ENCODE measurements at places on chromosomes 4 and X.

GRCh38 chr4:169410839-169411770, 140.3 kb upstream of the SH3RF1 start:
- DNase-seq = peak; percentile 27

- DNase-seq = peak; percentile 55
Measured at GRCh38 chr4:11904117-11904535, 475.4 kb upstream of the HS3ST1 start.

- no peak for DNase-seq
Measured at GRCh38 chr4:114019969-114020358, 40.5 kb upstream of the ARSJ start.

DNA sequence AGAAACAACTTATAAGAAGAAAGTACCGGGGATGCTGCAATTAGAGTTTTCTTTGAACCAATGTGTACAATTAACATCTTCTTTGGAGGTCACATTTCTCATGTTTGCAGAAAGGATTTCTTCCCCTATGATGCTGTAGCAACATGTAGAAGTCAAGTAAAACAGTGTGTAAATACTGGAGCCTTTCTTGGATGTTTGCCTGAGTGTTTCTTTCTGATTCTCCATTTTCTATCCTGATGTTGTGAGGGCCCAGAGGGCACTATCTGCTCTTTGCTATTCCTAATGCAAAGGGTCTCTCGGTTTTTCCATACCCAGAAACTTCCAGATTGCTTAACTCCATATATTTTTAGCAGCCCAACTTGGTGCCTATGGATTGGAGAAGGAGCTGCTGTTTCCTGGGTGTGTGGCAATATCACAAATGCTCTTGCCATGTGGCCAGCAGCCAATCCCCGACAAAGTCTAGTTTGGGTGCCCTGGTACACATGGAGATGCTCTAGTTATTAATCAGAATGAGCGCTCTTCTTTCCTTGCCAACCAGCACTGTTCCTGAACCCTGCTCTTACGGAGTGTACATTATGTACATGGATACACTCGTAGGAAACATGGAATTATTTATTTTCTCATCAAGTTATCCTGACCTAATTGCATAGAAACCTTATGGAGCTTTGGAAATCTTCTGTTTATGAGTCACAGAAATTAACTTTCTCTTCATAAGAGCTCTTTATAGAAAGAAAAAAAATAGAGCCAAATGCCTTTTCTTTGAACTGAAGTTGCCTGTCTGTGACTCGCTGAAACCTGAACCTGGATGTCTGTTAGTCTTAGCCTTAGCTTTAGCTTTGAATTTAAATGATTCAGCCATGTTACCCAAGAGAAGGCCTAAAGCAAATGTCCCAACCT, 67.0 kb upstream of the GPC4 start:
- DNase-seq = no peak

- no peak for DNase-seq
Measured at GRCh38 chrX:71910986-71911730, 513 bp downstream of the NHSL2 start.

DNA sequence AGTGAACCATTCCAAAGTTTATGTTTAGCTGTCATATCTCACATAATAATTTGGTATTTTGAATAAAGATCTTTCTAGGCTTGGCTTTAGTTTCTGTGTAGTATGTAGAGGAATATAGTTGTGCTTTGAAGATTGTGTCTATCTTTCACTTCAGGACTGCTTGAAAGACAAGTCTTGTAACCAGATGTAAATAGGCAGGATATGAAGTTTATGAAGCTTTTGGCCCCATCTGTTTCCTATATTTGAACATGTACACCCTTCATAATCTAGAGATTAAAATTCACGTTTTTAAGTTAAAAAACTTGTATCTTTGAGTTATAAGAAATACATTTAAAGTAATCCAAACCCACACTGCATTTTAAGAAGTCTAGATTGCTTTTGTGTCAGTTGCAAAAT, 11.7 kb upstream of the FREM3 start:
- no peak for DNase-seq

- no peak for DNase-seq
Measured at GRCh38 chr4:84089652-84090437, 409.2 kb downstream of the NKX6-1 start.

- no peak for DNase-seq
Measured at GRCh38 chr4:109094056-109094455, 208.4 kb downstream of the COL25A1 start.

DNA sequence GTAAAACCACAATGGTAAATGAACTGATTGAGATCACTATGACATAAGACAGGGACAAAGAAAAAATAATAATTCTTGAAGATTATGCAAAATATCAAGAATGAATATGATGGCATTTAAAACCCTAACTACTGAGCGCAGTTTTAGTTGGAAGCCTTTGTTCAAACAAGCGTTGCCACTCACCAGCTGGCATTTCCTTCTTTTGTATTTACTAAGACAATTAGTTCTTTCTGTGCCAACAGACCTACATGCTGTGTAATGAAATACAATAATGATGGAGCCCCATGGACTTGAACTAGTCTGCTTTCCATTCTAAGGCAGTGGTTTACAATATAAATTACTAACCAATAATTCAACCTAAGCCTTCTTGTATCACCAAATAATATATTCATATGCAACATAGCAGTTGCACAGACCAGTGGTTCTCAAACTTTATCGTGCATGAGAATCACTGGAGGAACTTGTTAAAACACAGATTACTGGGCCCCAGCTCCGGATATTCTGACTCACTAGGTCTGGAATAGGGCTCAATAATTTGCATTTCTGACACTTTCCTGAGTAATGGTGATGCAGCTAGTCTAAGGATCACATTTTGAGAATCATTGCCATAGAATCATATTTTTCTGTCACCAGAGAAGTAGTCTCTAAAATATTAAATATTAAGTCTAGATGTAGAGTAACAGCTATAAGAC, 196.4 kb upstream of the MAGEB18 start:
- DNase-seq = no peak

DNA sequence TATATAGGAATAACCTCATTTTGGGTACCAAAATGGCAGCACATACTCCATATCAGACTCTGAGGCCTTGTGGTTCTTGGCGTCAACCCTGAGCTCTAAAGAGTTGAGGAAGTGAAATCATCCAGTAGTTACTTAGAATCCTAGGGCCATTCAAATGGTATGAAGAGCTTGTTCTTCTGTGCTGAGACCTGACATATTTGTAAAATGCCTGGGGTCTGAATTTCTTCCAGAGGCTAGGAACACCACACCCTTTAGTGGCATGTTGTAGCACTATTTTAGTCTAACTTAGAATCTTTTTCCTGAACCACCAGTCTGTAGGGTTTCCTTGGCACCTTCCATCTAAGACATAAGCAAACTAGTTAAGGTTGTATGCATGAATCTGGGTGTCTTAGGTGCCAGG, 18.1 kb upstream of the GDPD2 start:
- DNase-seq = no peak

GRCh38 chr4:147853706-147854105, 121.8 kb downstream of the ARHGAP10 start:
- DNase-seq = no peak

DNA sequence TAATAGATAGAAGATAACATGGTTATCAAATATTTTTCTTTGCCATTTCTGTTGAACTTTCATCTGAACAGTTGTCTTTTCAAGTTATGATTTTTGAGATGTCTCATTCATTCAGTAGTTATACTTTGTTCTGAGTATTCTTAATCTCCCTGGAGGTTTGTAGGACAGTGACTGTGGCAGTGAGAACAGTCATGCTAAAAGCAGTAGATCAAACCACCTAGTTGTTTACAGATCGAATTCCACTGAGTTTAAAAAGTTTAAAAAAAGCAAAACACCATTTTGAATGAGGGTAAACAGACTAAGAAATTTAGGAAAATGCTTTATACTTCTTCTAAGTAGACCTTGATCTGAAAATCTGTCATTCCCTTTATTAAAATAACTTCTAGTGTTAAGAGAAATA, 107.2 kb downstream of the CEP135 start:
- no peak for DNase-seq

GRCh38 chr4:81664079-81664478, 192.4 kb upstream of the RASGEF1B start:
- DNase-seq = no peak

DNA sequence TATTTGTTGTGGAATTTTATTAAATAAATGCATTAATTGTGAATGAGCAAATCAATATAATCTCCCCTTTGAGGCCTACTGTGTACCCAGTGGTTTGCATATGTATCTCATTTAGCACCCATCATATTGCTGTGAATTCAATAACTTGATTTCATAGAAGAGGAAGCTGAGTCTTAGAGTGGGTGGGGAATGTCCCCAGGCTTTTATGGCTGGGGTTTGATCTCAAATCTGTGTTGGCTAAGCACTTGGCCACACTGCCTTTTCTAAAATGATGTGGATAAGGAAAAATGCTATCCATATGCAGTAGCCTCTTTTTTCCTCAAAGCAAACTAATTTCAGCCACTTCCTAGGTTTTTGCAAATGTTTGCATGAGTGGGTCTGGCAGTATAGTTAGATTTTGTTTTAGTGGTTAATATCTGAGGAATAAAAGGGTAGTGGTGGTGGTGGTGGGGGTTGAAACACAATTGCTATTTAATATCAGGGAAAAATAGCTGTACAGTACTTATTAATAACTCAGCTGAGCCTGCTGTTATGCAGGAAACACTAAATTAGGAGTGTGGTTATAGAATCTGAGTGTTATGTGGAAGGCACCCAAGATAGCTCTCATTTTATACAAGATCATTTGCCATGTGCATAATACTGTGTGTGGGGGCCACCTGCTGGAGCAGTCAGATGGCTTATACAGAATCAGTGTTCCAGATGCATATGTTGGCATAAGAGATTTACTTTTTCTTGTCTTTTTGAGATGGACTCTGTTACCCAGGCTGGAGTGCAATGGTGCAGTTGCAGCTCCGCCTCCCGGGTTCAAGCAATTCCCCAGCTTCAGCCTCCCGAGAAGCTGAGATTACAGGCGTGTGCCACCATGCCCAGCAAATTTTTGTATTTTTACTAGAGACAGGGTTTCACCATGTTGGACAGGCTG, 108.0 kb downstream of the TMEM131L start:
- peak; percentile 69 for DNase-seq

- no peak for DNase-seq
Measured at GRCh38 chr4:183755596-183755995, 96.5 kb downstream of the TRAPPC11 start.

DNA sequence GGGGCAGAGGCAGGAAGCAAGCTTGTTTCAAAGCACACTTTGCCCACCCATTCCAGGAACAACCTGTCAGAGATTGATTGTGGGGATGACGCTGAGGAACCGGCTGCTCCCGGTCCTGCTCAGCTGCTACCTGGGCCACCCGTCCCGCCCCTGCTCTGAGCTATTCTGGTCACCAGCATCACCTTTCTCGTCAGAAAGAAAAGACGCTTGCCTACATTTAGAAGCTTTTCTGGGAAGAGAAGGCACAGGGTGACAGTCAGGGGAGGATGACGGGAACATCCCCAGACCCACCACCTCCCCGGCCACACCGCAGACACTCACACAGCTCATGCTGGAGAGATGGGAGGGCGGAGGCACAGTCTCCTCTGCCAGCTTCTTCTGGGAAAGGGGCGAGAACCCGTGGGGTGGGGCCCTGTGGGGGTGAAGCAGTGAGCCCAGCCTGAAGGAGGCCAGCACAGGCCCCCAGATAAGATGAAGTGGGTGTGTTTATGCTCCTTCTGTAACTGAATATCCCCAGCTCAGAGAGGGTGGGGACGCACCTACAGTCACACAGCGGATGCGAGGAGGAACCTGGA, 81.8 kb downstream of the CPZ start:
- DNase-seq = no peak
